Chondrocyte (in vitro differentiated cells): ENCODE measurements at places on chromosomes 11 and 22.

DNA sequence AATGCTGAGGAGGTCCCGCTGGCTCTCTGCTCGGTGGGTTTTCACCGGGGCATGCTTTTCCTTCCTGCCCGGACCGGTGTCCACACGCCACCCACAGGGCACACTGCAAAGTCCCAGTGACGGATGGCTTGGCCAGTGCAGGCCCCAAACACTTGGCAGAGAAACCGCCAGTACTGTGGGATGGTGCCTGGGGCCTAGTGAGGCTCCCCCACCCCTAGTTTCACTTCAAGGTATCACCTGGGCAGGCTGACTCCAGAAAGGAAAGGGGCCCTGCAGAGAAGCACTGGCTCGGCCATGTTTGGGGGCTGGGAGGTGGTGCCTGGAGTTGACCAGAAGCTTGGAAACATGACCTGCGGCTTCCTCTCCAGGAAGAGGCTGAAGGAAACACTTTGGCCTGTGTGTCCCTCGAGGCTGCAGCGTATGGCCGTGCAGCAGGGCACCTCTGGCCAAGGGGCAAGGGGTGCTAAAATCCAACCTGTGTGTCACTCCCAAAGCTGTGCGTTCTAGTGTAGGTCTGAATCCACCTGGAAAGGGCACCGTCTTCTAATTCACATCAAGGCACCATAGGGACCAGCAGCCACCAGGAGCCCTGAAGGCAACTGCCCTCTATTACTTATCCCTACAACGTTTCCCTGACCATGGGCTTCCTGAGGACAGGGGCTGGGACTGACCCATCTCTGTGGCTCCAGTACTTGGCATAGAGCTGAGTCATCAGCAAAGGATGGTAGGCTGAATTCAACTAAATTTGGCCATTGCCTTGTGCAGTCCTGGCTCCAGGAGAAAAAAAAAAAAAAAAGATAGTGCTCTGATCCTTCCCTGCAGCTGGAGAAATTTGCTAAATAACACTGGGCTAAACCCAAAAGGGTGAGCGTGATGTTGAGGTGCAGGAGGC is 22.6 kb downstream of the TPBGL start:
- DNase-seq, result peak; percentile 59

GRCh38 chr11:10847960-10848860 is 9.6 kb downstream of the ZBED5 start:
- DNase-seq, result no peak

GRCh38 chr11:63910675-63911074 is 6.3 kb downstream of the RCOR2 start:
- no peak for DNase-seq

DNA sequence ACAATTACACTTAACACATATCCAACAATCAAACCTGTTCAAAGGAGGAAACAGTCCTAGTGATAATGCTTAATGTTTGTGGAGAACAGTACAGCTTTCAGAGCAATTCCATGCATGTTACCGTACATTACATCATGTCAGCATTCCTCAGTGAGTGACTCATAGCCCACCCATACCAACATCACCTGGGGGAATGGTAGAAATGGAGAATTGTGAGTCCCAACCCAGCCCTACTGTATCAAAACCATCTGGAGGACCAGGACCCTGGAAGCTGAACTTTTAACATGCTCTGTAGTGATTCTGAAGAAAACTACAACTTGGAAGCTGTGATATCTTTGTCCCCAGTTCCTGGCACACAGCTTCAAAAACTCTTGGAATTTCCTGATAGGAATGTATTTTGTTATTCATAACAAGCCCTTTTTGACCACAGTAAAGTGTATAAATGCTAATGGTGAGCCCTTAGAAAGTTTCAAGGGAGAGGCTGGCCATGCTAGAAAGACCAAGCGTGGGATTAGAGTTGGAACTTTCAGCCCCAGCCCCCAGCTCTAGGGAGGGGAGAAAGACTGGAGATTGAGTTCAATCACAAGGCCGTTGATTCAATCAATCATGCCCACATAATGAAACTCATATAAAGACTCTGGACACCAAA is 301.1 kb downstream of the BUD13 start:
- no peak for DNase-seq

DNA sequence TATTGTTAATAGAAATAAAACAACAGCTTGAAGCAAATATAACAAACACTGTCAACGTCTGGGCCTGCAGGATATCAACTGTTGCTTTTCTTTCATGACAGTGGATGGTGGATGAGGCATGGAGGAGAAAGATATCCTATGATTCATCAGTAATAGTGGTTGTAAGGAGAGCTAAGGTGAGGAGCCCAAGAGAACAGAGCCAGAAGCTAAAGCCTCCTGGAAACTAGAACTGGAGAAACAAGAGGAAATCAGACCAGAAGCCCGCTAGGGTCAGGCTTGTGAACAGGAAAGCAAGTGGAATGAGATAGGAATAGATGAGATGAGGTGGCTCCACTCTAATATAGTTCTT is 37.7 kb upstream of the MMP12 start:
- DNase-seq, result no peak

- DNase-seq, result no peak
Measured at GRCh38 chr11:108967571-108967970, 302.7 kb downstream of the DDX10 start.

DNA sequence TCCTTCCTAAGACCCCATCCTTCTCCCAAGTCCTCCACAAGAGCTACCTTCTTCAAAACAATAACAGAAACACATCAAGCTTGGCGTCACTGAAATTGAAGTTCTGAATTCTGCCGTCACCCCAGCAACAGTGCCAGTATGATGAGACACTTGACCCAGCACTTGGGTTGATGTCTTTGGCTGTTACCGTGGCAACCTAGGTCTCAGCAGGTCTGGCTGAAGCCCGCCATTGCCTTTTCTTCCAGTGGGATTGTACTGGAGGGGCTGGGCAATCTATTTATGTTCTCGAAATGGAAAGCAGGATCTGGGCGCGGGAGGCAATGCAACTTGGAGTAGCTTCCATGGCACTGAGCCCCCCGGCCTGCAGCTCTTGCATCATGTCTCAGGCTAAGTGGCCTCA is 23.8 kb downstream of the NPTXR start:
- DNase-seq, result peak; percentile 29

- DNase-seq, result no peak
Measured at GRCh38 chr11:43963279-43963620, 20.8 kb downstream of the C11orf96 start.

GRCh38 chr11:128865490-128865889 is 1.6 kb downstream of the KCNJ1 start:
- no peak for DNase-seq

GRCh38 chr11:116796548-116796947 is 4.9 kb upstream of the APOA5 start:
- DNase-seq, result no peak

GRCh38 chr22:39468487-39469325 is 11.9 kb downstream of the MGAT3 start:
- no peak for DNase-seq

DNA sequence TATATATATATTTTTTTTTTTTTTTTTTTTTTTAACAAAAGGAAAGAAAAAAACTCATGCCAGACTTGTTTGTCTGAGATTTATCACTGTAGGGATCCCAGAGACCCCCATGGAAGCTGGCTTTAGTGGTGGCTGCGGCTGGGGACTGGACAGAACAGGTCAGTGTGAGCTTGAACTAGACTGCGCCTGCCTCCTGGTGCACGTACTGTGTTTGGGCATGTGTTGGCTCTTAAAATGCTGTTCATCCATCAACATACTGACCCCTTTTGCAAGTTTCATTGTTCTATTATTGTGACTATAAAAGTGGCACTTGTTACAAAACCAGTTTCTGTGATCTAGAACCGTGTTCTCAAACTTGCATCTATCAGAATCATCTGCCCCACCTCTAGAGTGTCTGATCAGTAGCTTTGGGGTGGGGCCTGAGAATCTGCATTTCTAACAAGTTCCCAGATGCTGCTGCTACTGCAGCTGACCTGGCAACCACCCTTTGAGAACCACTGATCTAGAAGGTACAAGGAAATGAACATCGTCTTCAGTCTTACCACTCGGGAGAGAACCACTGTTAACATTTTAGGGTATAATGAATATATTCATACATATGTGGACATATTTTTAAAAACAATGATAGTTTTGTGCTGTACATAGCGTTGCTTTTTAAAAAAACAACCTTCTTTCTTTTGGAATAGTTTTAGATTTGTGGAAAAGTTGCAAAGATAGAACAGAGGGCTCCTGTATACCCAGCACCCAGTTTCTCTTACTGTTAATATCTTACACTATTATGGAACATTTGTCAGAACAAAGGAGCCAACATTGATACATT is 54.0 kb downstream of the ZNRF3 start:
- DNase-seq, result no peak

GRCh38 chr11:123122852-123123251 is 60.9 kb upstream of the HSPA8 start:
- no peak for DNase-seq

DNA sequence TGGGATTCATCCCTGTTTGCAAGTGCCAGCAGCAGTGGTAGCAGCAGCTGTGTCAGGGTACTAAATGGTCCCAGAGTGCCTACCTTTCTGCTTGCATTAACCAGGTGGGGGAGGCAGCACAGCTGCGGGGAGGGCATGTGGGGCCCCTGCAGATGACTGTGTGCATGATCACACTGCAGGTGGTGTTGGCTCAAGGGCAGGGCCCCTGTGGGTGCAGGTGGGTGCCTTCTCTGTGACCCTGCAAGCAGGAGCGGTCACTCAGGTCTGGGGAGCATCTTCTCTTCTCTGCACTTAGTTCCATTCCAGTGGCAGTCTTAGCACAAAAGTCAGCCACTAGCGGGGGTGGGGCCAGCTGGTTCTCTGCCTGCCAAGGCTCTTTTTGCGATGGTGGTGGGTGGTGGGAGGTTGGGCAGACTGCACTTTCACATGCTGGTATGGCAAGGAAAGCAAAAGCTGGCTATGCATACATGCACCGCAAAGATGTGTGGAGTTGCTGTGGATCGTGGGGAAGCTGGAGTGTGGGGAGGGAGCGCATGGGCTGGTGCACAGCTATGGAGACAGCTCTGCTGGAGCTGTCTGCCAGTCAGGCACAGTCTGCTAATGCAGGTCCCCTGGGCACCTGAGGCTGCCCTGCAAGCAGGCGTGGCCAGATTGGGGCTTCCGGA is 157.1 kb downstream of the DYNC2H1 start:
- no peak for DNase-seq

DNA sequence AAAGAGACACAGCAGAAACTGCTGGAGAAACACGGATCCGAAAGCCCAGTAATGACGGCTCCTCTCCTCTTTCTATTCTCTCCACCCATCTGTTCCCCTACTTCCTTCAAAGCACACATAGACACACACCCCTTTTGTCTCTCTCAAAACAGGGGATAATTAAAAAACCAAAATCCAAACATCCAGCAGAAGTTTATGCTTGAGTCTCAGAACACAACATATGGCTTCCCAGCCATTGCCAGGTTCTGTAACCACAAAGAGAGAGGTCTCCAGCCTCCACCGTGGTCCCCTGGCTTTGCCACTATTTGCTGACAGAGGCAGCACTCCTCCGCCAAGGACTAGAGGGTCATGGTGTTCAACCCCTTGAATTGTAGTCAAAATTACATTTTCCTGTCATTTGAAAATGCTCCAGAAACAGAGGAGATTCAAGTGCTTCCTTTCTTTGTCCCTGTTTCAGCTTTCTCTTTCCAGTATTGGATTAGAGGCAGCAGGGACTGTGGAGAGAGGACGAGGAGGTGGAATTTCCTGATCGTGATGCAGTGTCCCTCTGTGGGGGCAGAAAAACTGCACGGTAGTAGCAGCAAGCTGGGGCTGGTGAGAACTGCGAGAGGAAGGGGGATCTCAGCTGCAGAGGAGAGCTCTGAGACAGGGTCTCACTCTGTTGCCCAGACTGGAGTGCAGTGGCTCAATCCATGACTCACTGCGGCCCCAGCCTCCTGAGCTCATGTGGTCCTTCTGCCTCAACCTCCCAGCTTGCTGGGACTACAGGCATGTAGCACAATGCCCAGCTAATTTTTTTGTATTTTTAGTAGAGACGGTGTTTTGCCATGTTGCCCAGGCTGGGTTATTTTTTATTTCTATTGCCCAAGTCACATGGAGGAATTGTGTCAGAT is 60.3 kb downstream of the UBASH3B start:
- no peak for DNase-seq

GRCh38 chr11:101063706-101064105 is 65.9 kb downstream of the PGR start:
- no peak for DNase-seq

GRCh38 chr11:123839131-123839530 is 33.0 kb upstream of the OR6M1 start:
- DNase-seq, result no peak

DNA sequence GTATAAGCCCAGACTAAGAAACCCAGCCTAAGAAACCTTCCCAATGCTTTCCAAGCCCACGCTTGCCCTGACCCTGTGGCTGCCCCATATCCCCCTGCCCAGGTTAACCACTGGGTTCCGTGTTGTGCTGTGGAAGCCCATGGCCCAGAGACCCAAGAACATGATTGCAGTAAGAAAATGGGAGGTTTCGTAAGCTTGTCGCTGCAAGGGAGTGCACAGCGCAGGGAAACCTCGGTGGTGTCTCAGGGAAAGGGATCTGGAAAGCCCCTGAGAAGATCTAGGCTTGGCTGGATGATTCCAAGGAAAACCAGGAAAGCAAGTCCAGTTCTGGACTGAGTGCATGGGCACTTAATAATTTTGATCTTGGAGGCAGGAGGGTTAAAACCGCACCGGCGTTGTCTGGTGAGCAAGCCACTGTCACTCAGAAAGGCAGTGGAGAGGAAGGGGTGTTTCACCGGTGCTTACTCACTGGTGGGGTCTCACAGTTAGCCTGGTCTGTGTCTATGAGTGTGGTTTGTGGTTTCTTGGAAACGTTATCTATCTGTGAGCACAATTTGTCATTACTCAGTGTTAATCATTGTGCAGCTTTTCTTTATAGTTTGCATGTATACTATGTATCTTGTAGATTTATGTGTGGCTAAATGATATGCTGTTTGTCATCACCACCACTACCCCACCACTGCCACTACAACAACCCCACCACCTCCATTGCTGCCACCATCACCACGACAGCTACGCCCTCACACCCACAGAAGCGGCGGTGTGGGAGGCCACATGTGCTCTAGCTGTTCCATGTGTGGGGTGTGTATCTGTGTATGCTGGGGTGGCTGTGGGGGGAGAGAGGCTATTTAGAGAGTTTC is 53.3 kb upstream of the PRDM11 start:
- DNase-seq, result no peak

GRCh38 chr22:49406879-49407587 is 420.6 kb downstream of the BRD1 start:
- DNase-seq, result no peak

- no peak for DNase-seq
Measured at GRCh38 chr11:119853581-119854360, 124.8 kb upstream of the NECTIN1 start.

- peak; percentile 82 for DNase-seq
Measured at GRCh38 chr22:48858121-48858520, 969.6 kb downstream of the BRD1 start.

GRCh38 chr11:97202613-97203292 is 812.9 kb downstream of the JRKL start:
- DNase-seq, result no peak
